ENCODE measurements at places on chromosomes 16 and 17.
A peak's percentile ranks its signal among the peaks of the same experiment; 100 is the strongest.

GRCh38 chr16:24969071-24969470, 46.1 kb downstream of the ARHGAP17 start:
- no peak for DNase-seq

GRCh38 chr17:40056379-40057015, 2.3 kb upstream of the MED24 start:
- DNase-seq: no peak

GRCh38 chr17:81918832-81919545, 1.0 kb upstream of the SIRT7 start:
- no peak for DNase-seq

DNA sequence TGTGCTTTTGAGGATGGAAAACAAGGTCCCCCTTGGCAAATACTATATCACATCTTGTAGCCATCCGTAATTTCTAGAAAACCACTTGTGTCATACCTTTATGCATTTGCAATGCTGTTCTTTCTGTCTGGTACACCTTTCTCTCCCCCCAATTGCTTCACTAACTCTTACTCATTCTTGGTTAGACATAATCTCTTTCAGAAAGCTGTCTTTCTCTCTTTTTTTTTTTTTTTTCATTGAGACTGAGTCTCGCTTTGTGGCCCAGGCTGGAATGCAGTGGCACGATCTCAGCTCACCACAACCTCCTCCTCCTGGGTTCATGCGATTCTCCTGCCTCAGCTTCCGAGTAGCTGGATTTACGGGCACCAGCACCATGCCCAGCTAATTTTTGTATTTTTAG, 94.9 kb upstream of the C17orf78 start:
- DNase-seq: no peak

DNA sequence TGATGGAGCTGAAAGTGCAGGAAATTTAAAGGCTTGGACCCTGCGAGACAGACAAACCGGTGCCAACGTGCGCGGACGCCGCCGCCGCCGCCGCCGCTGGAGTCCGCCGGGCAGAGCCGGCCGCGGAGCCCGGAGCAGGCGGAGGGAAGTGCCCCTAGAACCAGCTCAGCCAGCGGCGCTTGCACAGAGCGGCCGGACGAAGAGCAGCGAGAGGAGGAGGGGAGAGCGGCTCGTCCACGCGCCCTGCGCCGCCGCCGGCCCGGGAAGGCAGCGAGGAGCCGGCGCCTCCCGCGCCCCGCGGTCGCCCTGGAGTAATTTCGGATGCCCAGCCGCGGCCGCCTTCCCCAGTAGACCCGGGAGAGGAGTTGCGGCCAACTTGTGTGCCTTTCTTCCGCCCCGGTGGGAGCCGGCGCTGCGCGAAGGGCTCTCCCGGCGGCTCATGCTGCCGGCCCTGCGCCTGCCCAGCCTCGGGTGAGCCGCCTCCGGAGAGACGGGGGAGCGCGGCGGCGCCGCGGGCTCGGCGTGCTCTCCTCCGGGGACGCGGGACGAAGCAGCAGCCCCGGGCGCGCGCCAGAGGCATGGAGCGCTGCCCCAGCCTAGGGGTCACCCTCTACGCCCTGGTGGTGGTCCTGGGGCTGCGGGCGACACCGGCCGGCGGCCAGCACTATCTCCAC, at the start of gene NOG:
NOG (plus strand) TSS at position 54 of the 674 bp plus-strand sequence; CDS start at position 579, 525 bp downstream.
- DNase-seq: peak; percentile 67

- DNase-seq: no peak
Observed at GRCh38 chr17:78237401-78238012, 6.1 kb downstream of the TMEM235 start.

DNA sequence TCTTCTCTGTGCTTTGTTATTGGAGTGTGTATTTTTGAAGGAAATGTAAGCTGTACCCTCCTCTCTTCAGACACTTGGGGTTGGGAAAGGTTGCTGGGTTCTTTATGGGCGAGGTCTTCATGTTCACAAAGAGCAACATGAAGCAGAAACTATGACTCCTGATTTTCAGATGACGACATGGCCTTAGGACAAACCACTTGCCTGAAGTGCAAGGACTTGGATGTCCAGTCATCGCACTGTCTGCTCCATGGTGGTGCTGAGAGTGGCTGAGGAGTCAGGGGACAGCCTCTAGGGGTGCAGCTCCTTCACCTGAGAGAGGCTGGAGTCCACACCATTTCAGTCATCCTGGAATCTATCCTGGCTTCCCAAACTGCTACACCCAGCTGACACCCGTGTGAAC, 183.9 kb upstream of the CDH5 start:
- DNase-seq: no peak

GRCh38 chr16:73196670-73197069, 148.7 kb upstream of the ZFHX3 start:
- peak; percentile 6 for DNase-seq
